Ureter (tissue), 1 donor: ENCODE measurements at places on chromosomes 16 and 17. TPM values are rescaled to one million over a fixed set of nuclear protein-coding genes. Genes with fewer than 3 reads are reported as not detected.
A peak's percentile ranks its signal among the peaks of the same experiment; 100 is the strongest.

- no peak for DNase-seq
Observed at GRCh38 chr16:22035153-22035552, 27.2 kb downstream of the MOSMO start.

GRCh38 chr16:76656994-76657393 lies 379.8 kb downstream of the CNTNAP4 start:
- DNase-seq, result no peak

DNA sequence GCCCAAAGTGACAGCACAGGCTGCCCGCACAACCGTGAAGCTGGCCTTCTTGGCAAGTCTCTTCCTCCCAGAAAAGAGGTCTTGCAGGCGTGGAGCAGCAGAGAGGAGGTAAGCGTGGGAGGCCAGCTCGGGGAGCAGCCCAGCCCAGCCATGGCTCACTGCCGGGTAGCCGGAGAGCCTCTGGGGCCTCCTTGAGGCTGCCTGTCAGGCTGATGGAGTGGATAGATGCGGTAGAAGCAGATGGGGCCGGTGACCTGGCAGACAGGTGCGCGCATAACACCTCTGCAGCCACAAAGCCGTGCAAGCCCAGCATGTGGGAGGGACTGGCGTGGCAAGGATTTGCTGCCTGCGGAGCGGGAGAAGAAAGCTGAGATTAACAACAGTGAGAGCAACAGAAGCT lies 17.1 kb upstream of the DOK4 start:
- DNase-seq, result no peak

DNA sequence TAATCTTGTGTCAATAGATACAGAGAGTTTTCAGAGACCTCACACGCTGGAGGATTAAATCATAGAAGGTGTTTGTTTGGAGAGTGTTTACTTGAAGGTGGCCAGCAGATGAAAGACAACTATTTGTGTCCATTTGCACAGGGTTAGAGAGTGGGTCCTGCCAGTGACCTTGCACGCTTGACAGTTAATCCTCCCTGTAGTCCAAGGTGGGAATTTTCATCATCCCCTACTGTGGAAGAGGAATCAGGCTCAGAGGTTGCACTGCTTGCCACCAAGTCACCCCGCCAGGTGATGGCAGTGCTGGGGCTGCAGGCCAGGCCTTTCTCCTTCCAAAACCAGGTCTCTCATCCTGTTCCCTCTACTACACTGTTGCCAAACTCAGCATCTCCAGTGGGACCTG lies 12.3 kb downstream of the CDH1 start:
- DNase-seq, result no peak

GRCh38 chr16:66344533-66345145 lies 21.9 kb upstream of the CDH5 start:
- DNase-seq, result no peak

GRCh38 chr17:74521701-74522201 lies 9.5 kb downstream of the CD300LB start:
- DNase-seq, result peak; percentile 34

DNA sequence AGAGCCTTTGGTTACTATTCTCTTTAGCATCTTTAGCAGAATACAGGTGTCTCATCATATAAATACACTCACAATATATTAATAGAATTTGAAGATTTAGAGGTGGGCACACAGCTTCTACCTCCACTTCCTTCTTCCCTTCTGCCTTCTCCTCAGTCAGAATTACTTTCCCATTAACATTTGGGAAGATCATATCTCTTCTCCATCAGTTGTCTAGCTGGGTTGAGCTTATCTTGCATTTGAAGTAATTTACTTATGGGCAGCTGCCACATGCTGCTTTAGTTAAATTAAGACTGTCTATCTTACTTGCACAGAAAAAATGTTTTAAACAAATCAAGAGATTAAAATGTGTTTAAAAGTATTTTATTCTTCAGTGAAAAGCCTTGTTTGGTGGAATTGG lies 110.1 kb upstream of the ASIC2 start:
- no peak for DNase-seq

DNA sequence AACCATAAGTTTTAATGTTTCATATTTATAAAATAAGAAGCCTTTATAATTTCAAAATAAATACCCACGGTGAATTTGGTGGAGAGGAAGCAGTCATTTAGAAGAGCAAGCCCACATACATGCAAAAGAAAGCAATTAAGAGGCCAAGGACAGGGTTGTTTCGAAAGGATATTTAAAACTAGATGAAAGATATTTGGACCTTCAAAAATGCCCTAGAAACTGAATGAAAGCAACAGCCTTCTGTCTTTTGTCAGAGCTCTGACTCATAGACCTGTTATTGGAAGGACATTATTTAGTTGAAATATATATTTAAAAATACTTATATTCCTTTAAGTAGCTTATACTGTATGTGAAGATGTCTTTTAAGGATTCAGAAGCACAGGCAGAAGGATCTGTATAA lies 8.6 kb upstream of the METTL9 start:
- no peak for DNase-seq

DNA sequence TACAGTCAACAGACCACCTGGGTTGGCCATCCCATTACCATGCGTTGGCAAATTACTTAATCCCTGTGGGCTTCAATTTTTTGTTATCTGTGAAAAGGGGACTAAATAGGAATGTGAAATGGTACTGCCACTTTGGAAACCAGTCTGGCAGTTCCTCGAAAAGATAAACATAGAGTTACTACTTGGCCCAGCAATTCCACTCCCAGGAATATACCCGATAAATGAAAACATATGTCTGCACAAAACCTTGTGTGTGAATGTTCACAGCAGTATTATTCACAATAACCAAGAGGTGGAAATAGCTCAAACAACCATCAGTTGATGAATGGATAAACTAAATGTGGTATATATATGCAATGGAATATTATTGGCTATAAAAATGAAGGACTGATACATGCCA lies 87.9 kb downstream of the TANGO6 start:
- no peak for DNase-seq

DNA sequence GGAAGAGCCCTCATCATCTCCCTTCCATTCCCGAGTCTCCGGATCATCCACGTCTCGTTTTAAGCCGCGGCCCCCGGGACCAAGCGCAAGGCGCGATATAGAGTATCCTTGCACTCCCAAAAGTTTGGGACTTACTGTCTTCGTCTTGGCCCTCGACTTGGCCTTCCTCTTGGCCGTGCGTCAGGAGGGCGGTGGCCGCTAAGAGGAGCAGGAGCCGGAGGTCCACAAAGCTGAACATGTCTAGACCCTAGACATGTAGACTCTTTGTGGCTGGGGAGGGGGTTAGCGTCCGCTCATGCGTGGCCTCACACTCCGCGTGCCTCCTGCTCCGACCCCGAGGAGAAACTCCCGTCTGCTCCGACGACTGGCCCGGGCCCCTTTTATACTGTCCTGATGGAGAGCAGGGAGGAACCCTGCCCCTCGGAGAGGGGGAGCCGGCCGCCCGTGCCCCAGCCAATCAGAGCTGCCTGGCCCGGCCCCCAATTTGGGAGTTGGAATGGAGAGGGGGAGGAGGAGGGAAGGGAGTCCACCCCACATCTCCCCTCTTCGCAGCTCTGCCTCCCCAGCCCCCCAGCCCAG lies at the start of gene COL1A1:
Gene COL1A1 (minus strand): TSS at position 356 of the 579 bp plus-strand sequence. CDS start 118 bp downstream, at position 238.
- peak; percentile 92 for DNase-seq

DNA sequence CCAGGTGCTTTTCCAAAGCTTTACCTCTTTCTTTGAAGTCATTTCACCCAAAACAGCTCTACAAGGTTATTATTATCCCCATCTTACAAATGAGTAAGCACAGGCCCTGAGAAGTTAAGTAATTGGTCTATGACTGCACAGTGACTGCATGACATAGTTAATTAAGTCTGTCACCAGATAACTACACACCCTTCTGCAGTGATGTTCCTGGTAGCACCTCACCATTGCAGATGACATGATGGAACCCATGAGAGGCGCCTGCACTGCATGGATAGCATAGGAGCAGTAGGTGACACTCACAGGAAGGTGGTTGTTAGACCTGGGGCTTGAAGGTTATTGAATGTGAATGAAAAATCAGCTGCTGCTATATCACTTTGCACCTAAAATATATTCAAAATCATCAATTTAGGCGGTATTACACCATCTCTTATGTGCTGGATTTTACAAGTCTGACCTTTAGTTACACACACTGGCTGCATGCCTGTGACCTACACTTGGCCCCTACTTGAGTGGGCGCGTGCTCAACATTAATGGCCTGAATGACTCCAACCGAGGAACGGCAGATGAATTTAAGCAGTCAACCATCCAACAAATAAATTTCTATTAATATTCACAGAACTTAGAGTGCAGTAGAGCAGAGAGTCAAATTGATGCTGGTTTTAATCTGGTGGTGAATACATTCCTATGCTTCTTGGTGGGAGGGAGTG lies 239.6 kb downstream of the CDH11 start:
- peak; percentile 48 for DNase-seq

GRCh38 chr17:69608141-69608540 lies 193.6 kb downstream of the MAP2K6 start:
- no peak for DNase-seq

GRCh38 chr17:80783486-80783885 lies 208.2 kb upstream of the CHMP6 start:
- no peak for DNase-seq

GRCh38 chr17:54876656-54877195 lies 23.9 kb upstream of the TOM1L1 start:
- no peak for DNase-seq

- no peak for DNase-seq
Observed at GRCh38 chr17:7951143-7951792, 19.3 kb downstream of the CNTROB start.

DCUN1D3 gene
- 17.4 TPM for total RNA-seq

GRAP gene
- 3.6 TPM for total RNA-seq

TOP2A gene
- total RNA-seq, result 2.9 TPM

SDR42E2 gene
- total RNA-seq, result 0.18 TPM

ZSCAN10 gene
- total RNA-seq, result not detected

SLC38A8 gene
- total RNA-seq, result not detected

EIF3CL gene
- total RNA-seq, result 88.3 TPM

CNTNAP1 gene
- total RNA-seq, result 15.3 TPM

MT2A gene
- total RNA-seq, result 113 TPM

ARHGAP27 gene
- 100 TPM for total RNA-seq

PIGW gene
- total RNA-seq, result 17.2 TPM

BCL6B gene
- total RNA-seq, result 21.6 TPM
